ENCODE measurements at places on chromosomes 5 and 9.

DNA sequence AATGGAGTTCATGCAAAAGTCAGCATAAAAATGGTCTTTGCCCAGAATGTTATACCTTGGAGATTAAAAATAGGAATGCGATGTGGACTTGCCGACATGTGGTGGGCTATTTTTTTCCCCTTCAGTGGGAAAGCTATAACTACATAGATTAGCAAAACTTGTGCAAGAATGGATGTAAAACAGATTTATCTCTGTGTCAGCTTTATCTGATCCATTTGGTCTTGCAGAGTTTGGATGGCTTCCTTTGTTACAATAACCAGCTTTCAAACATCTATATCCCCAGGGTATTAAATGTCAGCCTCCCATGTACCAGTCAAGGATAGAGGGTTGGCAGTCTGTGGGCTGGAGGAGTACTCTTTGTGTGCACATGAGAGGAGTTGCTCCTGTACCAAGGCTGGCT lies 284.9 kb downstream of the TMEM38B start:
- no peak for DNase-seq

GRCh38 chr5:161001604-161002003 lies 149.6 kb upstream of the ATP10B start:
- no peak for DNase-seq

GRCh38 chr9:98007251-98007928 lies 24.2 kb downstream of the ANP32B start:
- DNase-seq: no peak

DNA sequence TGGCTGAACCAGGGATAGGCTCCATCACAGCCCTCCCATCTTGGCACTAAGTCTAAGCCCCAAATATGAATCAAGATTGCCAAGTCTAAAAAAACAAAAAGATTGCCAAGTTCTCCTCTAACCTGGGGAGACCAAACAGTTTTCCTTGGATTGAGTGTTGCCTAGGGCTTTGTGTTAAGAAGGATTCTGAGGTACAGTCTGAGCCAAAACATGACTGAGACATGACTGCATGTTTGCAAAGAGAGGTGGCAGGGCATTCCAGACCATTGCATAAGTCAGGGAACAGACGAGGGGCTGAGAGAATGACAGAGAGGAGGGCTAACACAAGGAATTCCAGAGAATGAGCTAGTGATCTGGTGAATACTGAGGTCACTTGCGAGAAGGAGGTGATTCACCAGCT lies 11.4 kb downstream of the LAMC3 start:
- DNase-seq: no peak

DNA sequence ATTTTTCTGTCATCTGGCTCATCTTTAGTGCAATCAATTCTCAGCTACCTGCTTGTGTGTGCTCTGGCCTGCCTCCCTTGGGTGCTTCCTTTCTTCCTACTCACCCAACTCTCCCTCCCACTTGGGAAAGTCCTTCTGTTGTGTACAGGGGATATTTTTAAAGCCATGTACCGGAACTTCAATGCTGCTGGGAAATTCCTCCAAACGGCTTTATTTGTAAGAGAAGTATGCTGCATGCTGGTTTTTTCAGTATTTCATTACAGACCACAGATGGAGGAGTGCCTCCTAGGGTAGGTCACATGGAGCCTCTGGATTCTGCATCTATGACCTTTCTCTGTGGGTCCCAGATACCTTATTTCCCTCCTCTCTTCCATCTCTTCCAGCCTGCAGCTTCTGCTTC lies 5.4 kb upstream of the HMHB1 start:
- DNase-seq: no peak

GRCh38 chr9:119094086-119094485 lies 275.1 kb downstream of the BRINP1 start:
- DNase-seq: no peak

GRCh38 chr5:178478370-178478769 lies 111.8 kb downstream of the COL23A1 start:
- DNase-seq: no peak

DNA sequence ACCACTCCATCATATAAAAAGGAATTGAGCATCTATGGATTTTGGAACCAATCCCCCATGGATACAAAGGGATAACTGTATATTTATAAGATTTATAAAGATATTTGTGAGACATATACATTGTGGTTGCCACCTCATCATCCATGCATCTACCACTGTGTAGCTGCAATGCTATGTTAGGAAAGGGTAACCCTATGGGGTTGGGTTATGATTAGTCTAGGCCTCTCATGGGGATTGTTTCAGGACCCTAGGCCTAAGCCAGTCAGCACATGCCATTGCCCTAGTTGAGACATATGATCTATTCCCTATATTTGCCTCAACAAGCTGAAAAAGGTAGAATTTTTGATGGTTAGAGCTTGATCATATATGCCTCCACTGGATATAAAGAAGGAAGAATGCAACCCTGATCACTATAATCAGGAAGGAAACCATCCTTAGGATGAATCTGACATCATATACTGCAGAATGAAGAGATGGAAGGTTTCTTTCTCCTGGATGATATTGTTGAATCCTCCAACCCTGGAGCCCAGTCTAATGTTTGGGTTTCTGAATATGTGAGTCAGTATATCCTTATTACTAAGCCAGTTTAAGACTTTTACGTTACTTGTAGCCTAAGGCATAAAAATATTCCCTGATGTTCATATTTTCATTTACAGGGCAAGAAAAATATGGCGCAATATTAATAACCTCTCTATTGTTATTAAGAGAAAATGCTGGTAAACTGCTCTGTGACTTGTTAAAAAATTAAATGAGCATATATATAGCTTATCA lies 94.2 kb downstream of the ADAMTS19 start:
- no peak for DNase-seq

Data from spleen (tissue), 13 donors.